Trophoblast cell (in vitro differentiated cells and primary cell): ENCODE measurements at places on chromosomes 12 and 14.

DNA sequence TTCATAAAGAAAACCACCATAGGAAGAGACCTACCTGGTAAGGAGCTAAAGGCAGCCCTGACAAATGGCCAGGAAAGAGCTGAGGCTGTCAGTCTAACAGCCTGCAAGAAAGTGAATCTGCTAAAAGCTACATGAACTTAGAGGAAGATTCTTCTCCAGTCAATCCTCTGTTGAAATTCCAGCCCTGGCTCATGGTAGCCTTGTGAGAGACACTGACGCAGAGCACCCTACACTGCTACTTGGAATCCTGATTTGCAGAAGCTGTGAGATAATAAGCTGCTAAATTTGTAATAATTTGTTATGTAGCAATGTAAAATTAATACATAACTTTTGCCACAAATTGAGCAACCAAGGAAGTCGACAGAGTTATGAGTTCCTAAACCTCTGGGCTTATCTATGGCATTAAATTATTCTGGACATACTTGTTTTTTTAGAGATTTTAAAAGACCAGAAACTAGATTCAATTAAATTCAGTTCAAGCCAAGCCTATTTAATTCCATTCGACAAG, 257.0 kb downstream of the ETNK1 start:
- DNase-seq = no peak

DNA sequence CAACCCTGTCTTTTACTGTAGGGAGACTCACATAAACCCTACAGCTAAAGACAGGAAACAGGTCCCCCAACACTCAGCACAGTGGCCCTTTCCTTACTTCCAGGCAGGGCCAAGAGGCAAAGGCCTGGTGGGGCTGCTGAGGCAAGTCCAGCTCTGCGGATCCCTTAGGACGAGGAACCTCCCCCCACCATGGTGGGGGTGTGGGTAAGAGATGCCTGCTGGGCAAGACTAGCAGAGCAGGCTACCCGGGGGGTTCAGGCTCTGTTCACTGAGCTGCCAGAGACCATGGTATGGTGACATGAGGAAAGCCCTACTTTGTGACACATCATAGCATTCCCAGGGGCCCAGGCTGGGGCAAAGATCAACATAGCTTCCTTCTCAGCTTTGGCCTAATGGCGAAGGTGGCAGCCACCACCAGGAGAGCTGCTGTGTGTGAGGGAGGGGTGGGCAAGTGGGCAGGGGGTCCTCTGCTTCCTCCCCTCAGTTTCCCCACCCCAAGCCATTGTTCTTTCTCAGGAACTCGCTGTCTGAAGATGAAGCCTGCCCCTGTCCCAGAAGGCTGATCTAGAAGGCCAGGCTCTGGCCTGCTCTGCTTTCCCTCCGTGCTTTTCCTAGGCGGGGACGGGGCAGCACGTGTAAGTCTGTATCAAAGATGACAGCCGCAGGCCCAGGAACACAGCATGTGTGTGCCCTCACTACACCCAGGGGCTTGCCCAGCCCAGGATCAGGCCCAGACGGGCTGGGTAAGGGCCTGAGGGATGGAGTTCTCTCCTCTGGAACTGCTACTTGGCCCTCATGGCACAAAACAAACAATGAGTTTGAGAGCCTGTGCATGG, 10.1 kb upstream of the TINF2 start:
- no peak for DNase-seq

- DNase-seq = peak; percentile 69
Measured at GRCh38 chr12:48001505-48002413, 2.5 kb downstream of the COL2A1 start.

GRCh38 chr12:15446807-15447206, 124.5 kb downstream of the PTPRO start:
- no peak for DNase-seq

DNA sequence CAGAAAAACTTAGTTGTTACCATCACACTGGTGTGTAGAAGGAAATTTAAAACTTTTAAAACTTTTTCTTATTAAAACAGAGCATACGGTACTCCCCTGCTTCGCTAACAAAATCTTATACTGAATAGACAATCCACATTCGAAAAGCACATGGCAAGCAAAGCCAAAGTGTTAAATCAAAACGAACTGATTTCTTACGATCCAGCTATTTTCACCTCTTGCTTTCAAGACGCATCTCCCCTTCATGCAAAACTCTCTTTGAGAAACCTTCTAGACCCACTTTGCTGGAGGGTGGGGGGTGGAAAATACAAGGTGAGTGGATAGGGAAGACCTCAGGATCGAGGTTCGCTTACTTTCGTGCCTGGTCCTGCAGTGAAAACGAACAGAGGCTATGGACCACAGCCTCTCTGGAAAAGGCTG, 328 bp downstream of the INTS13 start:
- no peak for DNase-seq

- no peak for DNase-seq
Measured at GRCh38 chr14:105909046-105909827, 382.9 kb downstream of the TMEM121 start.

DNA sequence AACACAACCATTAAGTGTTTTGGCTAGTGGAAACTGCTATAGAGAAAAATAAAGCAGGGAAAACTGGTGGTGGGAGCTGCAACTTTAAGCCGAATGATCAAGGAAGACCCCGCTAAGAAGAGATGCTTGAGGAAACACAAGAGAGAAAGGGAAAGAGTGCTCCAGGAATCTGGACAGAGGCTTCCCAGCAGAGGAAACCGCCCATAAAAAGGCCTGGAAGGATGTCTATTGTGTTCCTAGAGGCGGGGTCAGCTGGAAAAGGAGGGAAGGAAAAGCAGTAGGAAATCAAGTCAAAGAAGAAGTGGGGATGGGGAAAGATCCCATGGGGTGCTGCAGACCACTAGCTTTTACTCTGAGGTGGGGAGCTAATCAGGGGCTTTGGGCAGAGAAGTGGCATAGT, 12.4 kb downstream of the SLC2A13 start:
- no peak for DNase-seq

- DNase-seq = no peak
Measured at GRCh38 chr12:97572220-97572619, 109.6 kb downstream of the RMST start.

- DNase-seq = no peak
Measured at GRCh38 chr12:123671876-123672275, 963 bp downstream of the TCTN2 start.

GRCh38 chr12:8226355-8226754, 1.1 kb downstream of the FAM90A1 start:
- no peak for DNase-seq

GRCh38 chr14:103423050-103423461, 37.8 kb downstream of the MARK3 start:
- DNase-seq = no peak

GRCh38 chr14:20460458-20461224, 593 bp downstream of the PIP4P1 start:
- DNase-seq = peak; percentile 27

- DNase-seq = peak; percentile 19
Measured at GRCh38 chr14:61653507-61653906, 41.8 kb upstream of the HIF1A start.

- no peak for DNase-seq
Measured at GRCh38 chr12:124536641-124537040, 30.8 kb downstream of the NCOR2 start.

- DNase-seq = no peak
Measured at GRCh38 chr12:84757978-84758377, 154.6 kb downstream of the SLC6A15 start.

GRCh38 chr12:94220804-94221203, 72.4 kb downstream of the PLXNC1 start:
- DNase-seq = no peak

DNA sequence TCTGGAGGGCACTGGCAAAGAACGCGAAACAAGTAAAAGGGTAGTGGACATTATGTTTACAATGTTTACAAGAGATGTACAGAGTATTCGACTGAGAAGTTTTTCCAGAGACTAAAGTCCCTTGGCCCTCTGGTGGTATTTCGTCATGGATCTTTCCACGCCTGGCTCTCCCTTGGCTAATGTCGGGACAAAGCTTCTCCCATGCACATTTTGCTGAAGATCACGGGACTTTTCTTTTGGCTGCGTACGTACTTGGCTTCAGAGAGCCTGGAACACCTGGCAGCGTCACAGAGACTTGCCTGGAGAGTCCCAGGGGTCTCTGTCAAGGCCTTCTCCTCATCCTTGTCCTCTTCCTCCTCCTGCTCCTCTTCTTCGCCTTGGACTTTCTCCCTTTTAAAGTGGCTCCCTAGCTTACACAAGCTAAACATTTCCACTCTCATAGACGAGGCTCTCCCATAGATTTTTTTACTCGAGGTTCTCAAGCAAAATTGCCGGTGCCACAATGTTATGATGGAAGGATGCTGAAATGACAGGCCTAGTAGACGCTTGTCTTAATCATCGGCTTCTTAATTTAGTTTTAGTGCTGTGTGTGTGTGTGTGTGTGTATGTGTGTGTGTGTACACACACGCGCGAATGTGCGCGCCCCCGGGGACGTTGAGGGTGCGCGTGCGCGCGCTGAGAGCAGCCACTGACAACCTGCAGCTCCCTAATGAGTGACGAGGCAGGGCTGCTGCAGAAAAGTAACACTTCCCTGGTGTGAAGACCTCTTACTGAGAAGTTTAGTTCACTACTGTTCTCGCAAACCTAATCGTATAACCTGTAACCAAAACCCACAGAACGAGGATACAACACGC, 4.9 kb upstream of the FOXG1 start:
- DNase-seq = no peak

DNA sequence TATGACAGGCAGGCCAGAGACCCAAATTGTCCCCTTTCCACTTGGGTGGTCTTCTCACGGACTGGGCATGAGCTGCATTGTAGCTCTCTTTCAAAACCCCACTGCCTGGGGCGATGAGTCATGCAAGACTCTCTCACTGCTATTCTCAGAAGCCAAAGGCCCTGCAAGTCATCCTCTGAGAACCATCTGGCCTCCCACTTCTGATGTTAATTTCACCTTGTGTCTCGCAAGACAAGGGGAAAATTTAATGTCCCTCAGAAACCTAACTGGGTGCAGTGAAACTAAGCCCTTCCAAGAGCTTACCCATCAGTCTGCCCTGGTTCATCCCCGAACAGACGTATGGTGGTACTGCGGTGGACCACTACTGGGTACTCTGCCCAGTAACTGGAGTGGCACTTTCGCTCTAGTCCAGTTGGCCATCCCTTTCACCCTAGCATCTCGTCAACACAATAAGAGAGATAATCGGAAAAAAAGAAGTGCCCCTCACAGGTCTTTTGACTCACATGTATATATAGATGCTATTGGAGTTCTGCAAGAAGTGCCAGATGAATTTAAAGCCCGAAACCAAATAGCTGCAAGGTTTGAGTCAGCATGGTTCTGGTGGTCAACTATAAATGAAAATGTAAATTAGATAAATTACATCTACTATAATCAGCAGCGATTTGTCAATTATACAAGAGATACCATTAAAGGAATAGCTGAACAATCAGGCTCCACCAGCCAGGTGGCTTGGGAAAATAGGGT, 31.3 kb upstream of the LALBA start:
- DNase-seq = no peak

- DNase-seq = peak; percentile 22
Measured at GRCh38 chr12:22018860-22019259, 27.2 kb upstream of the CMAS start.

DNA sequence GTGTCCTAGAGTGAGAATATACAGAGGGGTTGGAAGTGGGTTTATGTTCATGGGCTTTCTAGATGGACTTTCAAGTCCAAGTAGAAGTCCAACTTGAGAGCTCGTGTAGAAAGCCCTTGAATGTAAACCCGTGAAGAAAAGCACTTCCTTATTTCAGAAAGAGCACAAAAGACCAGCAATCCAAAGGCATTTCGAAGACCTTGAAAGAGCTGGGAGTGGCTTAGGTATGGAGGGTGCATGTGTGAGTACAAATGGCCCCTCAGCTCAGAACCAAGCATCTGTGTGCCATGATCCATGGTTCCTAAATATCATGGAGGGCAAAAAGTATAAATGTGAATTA, 160.7 kb downstream of the ETV6 start:
- no peak for DNase-seq

GRCh38 chr12:129765719-129766118, 138.1 kb downstream of the TMEM132D start:
- DNase-seq = no peak

- DNase-seq = no peak
Measured at GRCh38 chr12:52906191-52906601, 1.3 kb upstream of the KRT8 start.

DNA sequence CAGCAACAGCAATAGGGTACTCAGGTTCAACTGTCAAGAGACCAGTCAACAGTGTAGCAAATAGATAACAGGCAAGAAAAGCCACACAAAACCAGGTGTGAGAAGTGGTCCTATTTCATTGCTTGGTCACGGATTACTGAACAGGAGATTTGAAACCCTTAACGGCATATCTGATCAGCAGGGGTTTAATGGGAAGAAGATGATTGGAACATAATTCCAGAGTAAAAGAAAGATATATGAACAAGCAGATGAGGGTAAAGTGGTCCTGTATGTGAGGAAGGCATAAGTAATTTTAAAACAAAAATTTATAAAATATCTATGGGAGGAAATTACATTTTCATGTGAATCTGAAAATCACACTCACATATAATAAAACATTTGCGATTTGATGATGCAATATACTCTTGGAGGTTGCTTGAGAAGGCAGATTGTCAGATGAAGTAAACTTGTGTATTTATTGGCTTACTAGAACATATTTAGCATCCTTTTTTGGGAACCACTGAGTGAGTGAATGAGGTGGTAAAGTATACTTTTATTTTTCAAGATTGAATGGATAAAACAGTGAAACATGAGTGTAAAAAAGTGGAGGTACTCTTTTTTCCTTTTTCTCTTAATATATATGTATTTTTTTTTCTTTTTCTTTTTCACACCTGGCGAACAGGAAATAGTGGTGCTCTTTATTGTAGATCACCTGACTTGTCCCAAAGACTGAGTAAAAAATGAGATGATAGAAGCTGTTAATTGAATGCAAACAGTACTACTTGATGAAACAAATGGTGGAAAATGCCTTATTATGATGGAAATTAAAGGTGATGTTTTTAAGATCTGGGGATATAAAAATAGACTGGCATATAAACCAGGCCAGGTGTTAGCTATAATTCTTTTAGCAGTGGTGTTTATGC, 21.6 kb upstream of the SDR39U1 start:
- no peak for DNase-seq

DNA sequence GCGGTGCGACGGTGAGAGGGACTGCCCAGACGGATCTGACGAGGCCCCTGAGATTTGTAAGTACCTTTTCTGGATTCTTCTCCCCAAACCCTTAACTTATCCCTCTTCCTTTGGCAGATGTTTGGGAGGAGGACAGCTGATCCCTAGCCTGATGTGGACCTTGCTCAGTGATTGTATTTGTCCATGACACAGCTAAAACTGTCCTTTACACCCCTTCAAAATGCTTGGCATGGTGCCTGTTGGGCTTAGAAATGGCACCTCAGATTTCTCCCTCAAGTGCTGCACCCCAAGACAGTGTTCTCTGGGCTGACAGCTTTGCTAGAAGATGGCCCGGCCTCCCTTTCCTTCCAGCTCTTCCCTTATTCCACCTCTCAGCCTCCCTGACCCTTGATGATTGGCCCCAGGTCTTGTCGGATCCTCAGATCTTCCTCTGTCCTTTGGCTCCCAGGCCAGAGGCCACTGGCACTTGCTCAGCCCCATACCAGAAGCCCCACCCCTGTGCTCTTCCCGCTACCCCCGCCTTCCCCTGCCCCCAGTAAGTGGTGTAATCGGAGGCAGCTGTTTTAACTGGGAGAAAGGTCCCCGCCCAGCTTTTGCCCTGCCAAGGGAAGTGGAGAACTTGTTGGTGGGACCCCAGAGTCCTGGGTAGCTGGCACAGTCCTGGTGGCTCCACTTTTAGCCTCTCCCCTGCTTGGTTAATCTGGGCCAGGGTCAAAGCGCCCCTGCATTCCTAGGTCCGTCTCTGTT, 8.7 kb downstream of the LRP1-AS start:
- DNase-seq = peak; percentile 75
